HuH-7.5 (cell line): ENCODE measurements at places on chromosomes 5 and 9.

DNA sequence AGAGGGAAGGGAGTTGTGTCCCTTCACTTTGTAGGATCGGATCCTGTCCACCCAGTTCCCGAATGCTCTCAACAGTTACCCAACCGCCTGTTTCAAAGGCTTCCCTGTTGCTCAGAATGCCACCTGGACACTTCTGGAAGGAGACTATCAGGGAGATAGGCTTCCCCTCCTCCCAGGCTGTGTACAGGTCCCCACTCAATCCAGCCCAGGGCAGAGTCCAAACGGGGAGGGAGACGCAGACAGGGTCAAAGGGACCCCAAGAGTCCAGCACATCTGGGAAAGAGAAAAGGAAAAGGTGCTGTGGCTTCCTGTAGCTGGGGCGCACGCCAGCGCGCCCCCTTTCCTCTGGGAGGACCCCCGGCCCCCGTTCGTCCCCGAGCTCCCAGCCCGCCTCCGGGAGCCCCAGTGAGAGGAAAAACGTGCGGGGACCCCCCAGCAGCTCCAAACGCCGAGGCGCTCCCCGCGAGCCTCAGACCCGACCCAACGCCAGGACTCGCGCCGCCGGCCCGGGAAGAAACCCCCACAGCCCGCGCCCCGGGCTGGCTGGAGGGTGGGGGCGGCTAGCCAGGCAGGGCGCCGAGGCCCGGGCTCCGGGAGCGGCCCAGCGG, 640 bp downstream of the SURF4 start:
- DNase-seq = peak; percentile 73

- DNase-seq = no peak
Observed at GRCh38 chr5:73233461-73234203, 60.6 kb downstream of the TMEM174 start.

DNA sequence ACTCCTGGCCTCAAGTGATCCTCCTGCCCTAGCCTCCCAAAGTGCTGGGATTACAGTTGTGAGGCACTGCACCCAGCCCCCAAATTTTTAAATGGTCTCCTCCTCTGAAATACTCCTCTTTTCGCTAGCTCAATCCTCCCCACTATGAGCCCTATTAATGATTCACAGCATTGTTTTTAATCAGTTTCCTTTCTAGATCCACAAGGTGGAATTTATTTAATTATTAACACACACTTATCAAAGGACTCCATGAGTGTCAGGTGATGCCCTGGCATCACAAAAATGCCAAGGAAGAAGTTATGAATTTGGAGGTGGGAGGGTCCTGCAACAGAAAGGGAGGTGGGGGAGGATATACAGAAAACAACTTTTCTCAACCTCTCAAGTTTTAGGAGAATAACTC, 806.5 kb downstream of the PRELID2 start:
- DNase-seq = no peak

GRCh38 chr5:170520372-170520771, 16.6 kb downstream of the KCNIP1 start:
- DNase-seq = no peak

DNA sequence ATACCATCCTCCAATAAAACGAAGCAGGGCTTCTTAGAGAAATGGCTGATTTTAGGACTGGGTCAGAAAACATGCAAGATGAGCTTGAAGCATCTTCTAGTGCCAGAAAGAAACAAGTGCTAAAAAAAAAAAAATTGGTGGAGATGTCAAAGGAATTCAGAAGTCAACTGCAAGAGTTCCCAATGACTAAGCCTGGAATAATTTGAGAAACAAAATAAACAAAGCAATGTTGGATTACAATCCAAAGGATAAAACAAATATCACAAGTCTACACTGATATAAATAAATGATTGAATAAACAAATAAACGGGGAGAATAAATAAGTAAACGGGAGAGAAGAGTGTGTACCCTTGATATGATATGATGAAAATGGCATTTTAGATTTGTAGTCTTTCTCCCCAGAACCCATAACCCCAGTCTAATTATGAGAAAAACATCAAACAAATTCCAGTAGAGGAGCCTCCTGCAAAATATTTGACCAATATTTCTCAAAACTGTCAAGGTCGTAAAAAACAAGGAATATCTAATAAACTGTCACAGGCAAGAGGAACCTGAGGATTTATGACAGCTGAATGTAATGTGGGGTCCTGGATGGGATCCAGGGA, 63.5 kb upstream of the CCL21 start:
- DNase-seq = no peak

DNA sequence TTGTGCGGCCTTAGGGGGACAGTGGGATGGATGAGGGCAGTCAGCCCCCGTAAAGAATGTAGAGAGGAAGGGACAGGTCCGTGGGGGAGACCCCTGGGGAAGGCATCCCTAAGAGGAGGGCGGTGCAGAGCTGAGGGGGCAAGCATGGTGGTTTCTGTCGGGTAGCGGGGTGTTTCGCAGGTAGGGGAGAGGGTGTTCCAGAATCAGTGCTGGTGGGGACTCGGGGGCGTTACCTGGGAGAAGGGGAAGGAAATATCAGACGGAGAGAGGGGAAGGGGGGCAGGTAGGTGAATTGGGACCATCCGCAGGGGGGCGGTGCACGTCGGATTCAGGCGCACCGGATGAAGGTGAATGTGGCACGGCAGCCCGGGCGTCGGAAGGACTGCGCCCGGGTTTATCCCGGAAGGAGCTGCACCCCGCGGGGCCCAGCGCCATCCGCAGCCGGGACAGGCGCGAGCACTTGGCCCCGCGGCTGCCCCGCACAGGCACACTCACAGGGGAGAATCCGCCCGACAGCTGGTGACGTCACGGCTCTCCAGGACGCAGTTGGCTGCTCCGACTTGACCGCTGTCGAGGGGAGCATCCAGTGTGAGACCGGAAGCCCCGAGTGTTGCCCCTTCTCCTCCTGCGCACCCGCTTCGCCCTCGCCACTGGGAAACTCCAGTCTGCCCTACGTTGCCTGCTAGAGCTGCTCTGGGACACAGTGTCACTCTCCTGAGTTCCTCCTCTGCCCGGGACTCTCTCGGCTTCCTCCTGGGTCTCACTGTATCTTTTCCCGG, 1.3 kb downstream of the CD72 start:
- no peak for DNase-seq

DNA sequence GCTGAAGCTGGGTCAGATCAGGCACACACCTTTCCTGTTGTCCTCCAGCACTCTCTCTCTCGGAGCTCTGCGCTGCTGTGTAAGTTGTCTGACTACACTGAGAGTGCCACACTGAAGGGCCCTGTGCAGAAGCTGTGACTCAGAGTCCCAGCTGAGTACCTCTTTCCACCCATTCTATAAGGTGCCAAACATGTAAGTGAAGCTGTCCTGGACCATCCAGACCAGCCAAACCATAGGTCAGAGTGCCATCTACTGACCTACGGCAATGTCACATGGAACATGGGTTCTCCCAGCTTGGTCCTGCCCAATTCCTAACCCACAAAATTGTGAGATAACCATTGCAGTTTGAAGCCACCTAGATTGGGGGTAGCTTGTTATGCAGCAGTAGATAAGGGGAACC, 68.2 kb downstream of the ADCY2 start:
- no peak for DNase-seq

DNA sequence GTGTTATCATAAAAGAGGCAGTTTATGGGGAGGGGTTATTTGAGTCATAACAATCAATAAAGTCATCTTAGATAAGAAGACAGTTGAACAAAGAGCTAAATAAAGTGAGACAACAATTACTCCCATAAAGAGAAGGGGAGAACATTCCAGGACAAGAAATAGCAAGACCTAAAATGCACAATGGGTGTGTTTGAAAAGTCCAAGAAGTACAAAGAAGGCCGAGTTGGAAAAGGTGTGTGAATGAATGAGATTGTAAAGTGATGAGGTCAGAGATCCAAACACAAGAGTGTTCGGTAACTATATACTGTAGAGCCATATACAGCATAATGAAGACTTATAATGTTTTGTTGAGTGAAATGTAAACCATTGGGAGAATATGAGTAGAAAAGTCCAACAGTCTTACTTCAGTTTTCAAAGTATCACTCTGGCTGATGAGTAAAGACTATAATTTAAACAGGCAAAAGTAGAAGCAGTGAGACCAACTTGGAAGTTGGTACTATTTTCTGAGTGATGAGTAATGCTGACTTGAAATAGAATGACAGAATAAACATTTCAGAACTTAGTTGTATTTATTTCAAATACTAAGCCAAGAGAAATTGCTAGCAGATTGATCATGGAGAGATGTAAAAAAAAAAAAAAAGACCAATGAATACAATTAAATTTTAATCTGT, 868.7 kb upstream of the CDH9 start:
- DNase-seq = no peak

DNA sequence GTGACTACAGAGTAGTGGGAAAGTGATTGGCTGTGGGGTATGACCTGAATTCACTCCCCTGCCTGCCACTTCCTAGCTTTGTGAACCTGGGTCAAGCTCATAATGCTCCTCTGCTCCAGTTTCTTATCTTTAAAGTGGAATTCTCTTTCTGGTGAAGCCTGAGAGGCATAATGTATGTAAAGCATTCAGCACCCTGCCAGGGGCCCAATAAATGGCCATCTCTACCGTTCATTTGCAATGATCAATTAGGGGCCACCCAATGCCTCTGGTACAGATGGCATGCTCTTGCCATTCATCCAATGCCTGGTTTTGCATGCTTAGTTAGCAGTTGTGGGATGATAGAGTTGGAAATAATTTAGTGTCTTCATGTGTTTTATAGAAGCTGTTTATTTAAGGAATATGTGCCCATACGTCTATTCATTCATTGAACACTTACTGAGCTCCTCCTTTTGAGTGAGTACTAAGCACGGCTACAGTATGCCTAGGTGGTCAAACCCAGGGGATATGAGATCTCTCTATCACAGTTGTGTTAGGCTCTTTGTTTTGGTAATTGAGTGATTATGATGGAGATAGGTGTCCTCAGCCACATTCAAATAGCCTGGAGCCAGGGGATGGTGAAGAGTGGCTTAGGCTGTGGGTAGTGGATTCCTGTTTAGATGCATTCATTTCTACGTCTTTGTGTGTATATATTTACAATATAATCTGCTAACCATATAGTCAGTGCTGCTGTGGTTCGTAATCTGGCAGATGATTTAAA, 15.3 kb downstream of the ZNF462 start:
- DNase-seq = no peak

GRCh38 chr9:73155377-73155776, 3.7 kb downstream of the ANXA1 start:
- DNase-seq = no peak

GRCh38 chr9:112308588-112308987, 24.8 kb downstream of the PTBP3 start:
- DNase-seq = peak; percentile 21

DNA sequence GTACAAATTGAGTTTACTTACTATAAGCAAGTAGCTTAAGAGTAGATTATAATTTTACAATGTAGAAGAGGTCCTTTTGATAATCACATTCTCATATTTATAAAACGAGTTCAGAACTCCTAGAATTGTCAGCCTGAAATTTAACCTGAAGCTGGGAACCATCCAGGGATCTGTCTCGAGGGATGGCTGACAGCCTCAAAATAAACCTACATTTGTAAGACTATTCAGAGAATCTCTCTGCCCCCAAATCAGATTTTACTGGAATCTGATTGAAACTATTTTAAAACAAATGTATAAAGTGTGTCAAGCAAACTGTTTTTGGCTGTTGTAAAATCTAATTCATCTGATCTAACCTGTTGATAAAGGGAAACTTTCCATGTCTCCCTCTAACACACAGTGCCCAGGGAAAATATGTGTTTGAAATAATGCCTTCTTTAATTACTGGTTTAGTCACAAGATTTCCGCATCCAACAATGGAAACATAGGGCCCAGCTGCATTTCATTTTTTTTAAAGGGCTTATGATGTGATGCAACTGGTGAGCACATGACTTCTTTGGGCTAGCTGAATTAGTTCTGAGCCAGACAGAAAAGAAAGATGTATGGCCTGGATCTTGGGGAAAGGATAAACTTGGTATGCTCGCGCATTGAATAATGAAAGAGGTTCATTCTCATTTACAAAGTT, 30.3 kb downstream of the SLC25A46 start:
- no peak for DNase-seq

DNA sequence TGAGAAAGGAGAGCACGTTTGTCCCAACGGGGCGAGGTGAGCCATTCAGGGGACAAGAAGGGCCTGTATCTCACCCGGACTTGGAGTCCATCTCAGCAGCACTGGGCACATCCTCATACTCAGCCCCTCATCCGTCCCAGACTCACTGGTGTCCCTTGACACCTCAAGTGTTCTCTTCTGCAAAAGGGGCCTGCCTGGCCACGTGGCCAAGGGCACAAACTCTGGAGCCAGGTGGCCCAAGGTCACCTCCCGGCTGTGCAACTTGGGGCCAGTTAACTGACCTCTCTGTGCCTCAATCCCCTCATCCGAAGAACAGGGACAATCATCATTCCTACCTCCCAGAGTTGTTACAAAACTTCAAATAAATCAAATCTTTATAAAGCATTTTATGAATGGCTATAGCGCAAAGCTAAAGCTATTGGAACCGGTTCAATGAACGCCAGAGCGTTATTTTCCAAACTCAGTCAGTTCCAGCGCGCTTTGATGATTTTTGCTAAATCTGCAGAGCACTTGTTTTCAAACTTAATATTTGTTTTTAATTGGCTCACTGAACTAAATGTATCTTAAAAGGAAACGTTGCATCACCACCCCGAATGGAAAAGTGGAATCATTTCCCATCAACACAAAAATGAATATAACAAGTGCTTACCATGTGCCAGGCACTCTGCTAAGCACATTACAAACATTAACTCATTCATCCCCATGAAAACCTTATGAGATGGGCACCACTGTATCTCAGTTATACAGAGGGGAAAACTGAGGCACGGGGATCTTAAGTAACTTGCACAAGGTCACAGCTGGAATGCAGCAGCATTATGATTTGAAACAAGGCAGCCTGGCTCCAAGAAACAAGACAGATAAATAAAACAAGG, 49.3 kb downstream of the DUSP1 start:
- DNase-seq = no peak

DNA sequence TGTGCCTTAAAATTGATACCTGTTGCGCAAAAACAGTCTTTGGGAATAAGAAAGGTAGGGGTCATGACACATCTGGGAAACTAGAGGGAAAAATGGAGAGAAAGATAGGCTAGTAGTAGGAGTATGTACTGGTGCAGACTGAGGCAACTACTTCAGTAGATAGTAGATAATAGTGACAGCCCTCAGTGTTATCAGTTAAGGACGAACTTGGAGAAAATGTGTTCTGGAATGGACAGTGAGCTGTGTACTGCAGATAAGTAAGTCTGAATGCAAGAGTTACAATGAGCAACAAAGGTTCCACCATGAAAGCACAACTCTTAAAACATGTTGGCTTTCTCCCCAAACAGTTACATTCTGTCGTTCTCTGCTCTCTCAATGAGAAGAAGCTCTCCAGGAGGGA, 6.5 kb upstream of the INSL6 start:
- DNase-seq = no peak

GRCh38 chr5:59449905-59450644, 443.5 kb downstream of the PDE4D start:
- DNase-seq = no peak
